T47D (cell line): ENCODE measurements at places on chromosomes 2 and 18.
A peak's percentile ranks its signal among the peaks of the same experiment; 100 is the strongest.

DNA sequence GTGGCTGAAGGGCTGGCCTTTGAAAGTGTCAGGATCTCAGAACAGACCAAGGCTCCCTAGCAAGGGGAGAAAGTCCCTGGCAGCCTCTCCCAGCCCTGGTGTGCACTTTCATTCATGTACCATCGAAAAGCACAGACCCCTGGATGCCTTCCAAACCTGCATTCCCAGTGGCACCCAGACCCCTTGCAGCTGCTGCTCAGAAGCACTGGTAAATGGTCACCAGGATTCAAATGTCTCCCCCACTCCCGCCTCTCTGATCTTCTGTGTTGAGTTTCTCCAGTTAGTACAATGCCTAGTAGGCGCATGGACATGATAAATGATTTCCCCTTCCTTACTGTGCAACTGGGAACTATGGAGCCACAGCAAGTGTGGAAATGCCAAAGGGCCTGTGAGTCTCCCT lies 180.0 kb downstream of the GLI2 start:
- DNase-seq: no peak

DNA sequence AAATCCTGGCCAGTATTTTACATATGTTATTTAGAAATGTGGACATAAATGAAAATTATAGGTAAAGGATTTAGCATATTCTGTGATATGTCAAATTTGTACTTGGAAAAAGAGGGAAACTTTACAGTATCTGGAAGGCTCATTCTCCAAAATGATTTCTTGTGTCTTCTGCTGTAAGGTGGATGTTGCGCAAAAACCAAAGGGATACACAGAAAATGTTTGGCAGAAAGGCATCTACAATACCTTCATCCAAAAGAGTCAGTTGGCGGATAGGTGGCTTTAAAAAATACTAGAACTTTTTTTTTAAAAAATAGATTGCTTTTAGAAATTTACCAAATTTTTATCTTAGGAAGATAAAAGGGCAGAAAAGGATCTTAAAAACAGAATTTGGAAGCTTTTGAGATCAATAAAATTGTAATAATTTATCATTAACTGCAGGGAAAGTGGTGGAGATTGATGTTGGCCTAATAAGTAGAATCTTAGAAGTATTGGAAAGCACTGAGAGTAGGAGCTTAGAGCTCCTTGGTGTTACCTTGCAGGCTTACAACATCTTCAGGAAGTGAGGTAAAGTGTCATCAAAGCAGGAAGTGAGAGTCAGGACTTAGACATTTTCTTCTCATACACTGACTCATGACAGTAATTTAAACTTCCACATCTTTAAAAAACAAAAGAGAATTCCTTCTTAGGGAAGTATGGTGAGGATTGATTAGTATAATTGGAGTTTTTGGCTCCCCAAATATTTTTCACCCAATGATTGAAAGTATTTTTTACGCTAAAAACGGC lies 2.1 kb downstream of the NABP1 start:
- peak; percentile 24 for DNase-seq

GRCh38 chr2:212730994-212731393 lies 192.4 kb upstream of the ERBB4 start:
- DNase-seq: no peak

DNA sequence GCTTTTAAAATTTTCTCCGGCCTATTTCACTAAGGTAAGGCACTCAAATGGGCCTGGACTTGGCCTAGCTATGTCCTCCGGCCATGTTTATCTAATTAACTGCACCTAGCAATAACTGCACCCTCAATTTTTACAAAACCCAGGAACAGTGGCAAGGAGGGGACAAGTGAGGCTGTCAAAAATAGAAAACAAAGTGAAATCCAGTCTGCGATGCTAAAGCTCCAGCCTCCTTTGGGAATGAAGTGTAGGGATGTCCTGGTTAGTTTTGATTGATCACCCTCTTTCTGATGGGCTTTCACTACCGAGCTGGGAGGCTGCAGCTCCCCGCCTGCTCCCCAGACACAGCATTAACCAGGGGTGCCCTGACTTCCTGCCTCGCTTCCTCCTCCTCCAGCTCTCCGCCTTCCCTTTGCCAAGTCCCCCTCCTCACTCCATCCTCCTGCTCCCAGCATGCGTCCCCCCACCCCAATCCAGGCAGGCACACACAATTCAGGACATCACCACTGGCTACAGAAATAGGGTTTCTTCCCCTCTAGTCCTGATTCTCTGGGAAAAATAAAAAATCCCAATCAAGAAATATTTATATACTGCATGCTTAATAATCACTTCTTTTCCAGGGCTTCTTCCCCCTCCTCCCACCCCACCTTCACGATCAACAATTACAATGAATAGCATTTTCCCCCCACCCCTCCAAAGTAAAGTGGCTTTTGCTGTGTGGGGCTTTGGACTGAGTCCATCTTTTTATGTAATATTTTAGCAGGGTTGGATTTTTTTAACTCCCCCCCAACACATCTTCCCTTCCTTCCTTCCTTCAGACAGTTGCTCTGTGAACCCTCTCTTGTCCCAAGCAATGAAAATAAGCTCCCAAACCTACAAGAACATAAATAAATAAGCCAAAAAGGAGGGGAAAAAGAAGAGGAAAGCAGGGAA lies 3.3 kb upstream of the POU3F3 start:
- no peak for DNase-seq

- DNase-seq: no peak
These were observed 50.9 kb downstream of the MMADHC start for GRCh38 chr2:149536649-149537048.

DNA sequence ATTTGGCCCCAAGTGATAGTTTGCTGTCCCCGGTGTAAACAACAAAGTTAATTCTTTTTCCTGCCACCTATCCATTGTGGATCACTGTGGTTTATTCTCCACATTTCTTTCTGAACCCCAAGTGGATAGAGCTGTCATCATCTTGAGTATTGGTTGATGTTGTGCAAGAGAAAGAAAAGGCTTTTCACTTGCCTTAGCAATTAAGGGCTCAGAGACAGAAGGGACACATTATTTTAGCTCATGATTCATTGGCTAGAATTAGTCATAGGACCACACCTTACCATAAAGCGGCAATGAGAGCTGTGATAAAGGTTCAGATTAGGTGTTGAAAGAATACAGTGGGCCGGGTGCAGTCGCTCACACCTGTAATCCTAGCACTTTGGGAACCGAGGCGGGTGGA lies 442.1 kb upstream of the DCC start:
- DNase-seq: no peak

GRCh38 chr2:56082665-56083064 lies 101.1 kb upstream of the CCDC85A start:
- no peak for DNase-seq

DNA sequence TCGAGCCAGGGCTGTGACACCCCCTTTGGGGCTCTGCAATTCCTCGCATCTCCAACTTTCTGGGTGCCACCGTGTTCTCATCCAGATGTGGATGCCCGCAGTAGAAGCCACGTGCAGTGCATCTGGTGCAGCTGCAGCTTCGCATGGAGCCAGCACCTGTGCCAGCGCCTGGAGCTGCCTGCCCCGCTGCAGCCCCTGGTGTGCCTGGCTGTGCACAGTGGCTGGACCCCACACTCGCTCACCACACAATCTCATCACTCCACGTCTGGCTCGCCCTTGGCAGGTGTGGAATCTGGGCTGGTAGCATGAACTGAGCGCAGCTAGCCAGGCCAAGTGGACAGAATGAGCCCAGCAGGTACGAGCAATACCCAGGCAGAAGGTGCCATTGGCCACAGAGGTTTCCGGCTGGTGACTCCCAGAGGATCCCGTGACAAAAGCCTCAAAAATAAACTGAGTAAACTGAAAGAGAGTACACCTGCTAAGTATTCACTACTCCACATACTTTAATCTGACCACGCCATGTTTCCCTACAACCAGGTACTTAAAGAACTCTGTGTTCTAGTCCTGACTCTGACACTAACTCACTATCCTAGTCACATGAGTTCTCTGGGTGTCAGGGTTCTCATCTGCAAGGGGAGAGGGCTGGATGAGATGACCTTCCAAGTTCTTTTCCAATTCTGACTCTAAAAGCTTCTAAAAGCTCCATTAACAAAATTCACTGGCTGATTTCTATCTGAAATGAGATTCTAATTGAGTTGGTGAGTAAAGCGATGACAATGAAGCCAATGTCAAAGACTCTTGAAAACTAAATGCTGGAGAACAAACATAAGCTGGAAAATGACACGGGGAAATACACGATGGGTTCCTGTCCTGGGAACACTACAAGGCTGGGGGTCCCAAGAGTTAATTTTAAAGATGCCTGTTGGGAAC lies 37.1 kb downstream of the RNF152 start:
- DNase-seq: no peak

GRCh38 chr18:31606265-31606664 lies 14.6 kb downstream of the TTR start:
- no peak for DNase-seq

DNA sequence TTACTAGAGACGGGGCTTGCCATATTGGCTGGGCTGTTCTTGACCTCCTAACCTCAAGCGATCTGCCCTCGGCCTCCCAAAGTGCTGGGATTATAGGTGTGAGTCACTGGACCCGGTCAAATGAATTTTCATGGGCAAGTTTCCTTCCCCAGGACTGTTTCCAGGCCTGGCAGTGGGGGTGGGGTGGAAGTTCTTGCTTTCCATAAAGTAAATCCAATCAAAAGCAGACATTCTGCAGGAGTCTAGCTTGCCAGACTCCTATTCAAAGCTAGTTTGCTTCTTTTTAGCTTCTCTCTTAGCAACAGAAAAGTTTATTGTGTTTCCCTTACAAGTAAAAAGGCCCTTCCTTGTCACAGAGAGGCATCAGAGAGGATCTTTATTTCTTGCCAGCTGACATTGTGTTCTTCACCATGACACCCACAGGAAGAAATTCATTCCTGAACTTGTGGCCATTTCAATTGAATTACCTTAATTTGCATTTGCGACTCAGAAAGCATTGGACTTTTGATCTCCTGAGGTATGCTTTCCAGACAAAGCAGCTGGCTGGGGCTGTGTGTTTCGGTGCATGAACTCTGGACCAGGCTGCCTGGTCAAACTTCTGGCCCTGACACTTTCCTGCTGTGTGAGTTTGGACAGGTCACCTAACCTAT lies 37.9 kb downstream of the LYPD1 start:
- DNase-seq: no peak

DNA sequence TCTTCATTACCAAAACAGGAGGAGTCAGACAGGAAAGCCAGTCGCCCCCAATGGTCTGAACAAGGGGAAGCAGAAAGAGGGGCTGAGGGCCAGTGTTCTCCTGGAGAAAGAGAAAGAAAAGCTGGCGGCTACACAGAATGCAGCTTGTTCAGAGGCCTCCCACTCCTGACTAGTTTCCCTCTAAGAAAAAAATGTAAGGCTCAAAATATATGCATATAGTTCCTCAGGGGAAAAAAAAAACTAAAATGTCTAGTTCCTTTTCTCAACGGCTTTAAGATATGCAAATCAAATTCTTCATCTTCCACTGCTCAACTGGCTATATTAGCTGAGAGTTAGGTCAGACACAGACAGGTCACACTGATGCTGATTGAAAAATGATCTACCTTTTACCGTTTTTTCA lies 18.6 kb downstream of the MBOAT2 start:
- no peak for DNase-seq

- no peak for DNase-seq
These were observed 58.1 kb upstream of the SDC1 start for GRCh38 chr2:20282916-20283592.

DNA sequence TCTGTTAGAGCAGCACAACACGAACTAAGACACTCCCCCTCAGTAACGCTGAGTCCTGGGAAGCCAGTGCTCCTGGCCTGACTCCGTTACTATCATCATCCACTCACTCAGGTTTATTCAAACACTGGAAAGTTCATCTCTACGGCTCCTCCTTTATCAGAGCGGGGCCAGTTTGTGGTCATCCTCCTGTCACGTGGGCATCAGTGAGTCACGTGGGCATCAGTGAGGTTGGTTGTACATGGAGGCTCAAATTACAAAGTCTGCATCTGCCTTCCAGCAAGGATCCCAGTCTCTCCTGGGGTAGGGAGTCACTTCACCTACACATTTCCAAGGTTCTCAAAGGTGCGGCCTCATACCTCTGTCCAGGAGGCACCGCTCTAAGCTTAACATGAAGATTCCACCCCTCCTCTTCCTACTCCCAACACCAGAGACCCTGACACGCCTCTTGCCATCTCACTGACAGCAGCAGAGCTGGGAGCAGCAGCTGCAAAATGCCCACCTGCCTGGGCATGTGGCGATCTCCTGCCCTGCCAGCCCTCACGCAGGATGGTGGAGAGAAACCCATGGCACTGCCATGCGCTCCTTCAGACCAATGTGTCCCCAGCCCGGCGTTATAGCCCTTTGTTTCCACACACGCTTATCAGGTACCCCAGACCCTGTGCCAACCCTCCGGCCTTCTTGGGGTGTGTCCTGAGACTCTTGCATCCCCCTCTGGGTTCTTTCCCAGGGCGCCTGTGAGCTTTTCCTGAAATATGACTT lies 99.2 kb upstream of the PTPRM start:
- DNase-seq: no peak

GRCh38 chr2:36717603-36718266 lies 21.2 kb downstream of the VIT start:
- DNase-seq: no peak

DNA sequence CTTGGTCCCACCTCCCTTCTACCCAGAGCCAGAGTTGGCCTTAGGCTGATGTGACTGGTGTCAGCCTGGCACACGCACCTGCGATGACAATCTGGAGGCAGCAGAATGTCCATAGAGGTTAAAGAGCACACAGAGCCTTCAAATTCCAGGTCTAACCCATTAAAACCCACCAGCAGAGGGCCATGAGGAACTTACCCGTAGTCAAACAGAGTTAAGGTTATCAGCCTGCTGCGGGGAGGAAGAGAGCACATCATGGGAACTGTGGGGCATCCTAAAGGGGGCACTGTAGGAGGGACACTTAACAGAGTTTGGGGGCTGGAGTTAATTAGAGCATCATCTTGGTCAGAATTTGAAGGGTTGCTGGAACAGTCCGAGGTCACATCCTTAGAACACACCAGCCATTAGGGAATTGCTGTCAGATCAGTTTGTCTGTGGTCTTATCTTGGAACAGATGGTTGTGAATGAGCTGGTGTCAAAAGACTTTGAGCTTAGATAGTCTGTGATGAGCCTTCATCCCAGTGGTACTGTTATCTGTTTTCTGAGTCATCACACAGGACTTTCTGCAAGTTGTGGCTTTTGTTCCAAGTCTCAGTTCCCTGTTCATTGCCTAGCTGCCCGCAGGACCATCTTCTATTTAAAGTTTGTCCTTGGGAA lies 248.6 kb downstream of the LOXHD1 start:
- DNase-seq: no peak

GRCh38 chr18:7805880-7806279 lies 238.8 kb downstream of the PTPRM start:
- no peak for DNase-seq

DNA sequence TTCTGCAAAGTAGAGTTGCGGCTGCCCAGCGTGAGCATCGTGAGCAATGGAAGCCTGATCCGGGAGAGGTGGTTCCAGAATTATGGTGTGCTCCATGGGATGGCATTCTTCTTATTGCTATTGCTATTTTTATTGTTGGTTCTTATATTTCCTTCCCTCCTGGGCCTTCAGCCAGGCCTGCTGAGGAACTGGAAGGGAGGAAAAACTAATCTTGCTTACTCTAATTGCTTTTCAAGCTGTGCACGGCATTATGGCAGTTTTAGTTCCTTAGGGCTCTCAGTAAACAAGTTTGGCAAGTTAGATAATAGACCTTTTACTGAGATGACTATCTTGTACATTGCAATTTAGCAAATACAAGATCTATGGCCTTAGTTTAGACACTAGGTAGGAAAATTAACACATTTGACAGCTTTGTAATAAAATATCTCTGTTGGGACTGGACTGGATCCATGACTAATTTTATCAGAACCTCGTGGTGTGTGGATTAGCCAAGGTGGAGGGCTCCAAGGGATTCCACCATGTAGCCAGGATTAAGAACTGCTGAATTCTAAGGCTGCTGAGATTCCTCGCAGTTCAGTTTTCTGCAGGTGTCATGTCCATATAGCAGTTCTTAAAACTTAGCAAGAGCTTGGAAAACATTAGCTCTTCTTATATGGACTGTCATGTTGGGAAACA lies 6.0 kb downstream of the RSAD2 start:
- no peak for DNase-seq
